ENCODE measurements at places on chromosomes 2 and 18.

DNA sequence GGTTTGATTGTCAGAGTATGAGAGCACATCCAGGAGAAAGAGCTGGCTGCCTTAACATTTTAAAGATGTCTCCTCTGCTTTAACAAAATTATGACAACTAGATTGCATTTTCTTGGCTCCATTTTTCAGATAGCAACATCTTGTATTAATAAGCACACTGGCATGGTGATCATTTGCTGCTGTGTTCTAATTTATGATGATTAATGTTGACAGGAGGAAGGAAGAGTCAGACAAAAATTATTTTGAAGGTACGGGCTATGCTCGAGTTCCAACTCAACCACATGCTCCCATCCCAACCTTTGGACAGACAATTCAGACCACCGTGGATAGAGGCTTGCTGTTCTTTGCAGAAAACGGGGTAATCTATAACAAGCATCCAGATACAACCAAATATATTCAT, 98.2 kb upstream of the TTC39C start:
- no peak for DNase-seq

GRCh38 chr18:37313624-37314023, 252.0 kb downstream of the CELF4 start:
- no peak for DNase-seq

- no peak for DNase-seq
Measured at GRCh38 chr2:64453770-64454385, at the start of gene LGALSL. TSS of gene LGALSL (plus strand) at chr2:64454162. CDS start at chr2:64454546, 384 bp downstream.

- DNase-seq: no peak
Measured at GRCh38 chr2:85780316-85781012, 26.7 kb downstream of the ATOH8 start.

DNA sequence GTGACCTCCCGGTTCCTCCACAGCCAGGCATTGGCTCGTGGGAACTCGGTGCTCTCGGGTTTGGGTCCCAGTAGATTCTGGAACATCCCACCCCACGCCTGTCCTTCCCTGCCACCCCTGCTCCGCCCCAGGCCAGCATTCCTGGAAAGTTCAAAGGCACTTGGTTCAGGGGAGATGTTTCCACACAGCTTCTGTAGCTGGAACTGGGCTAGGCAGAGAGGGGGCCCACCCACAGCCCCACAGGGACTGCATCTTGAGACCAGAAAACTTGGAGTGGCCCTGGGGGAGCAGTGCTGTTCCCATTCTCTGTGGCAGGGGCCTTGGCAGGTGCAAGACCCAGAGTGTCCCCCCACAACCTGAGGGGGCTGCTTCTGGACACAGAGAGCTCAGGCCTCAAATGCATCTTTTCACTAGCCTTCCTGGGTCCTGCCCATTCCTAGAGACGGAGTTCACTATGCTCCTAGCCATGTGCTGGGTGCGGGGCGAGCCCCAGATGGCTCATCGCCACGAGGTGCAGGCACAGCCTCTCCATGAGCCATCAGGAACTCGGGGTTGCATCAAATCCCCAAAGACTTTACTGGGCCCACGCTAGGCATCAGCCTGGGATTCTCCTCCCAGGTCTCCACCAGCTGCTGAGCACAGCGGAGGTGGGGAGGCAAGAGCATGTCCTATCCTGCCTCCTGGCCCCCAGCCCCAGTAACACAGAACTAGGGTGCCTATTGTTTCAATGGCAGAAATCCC, 68.7 kb downstream of the ZFP36L2 start:
- DNase-seq: no peak

DNA sequence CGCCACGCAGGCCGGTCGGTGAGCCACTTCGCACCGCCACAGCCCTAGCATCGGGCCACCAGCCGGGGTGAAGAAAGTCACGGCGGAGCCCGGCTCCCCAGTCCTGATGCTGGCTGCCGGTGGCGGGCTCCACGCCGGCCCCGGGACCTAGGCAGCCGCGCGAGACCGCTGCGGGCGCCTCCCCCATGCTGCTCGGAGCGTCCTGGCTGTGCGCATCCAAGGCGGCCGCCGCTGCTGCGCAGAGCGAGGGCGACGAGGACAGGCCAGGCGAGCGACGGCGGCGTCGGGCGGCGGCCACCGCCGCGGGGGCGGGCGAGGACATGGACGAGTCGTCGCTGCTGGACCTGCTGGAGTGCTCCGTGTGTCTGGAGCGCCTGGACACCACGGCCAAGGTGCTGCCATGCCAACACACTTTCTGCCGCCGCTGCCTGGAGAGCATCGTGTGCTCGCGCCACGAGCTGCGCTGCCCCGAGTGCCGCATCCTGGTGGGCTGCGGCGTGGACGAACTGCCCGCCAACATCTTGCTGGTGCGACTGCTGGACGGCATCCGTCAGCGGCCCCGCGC, 433 bp downstream of the SH3RF3 start:
- DNase-seq: no peak

GRCh38 chr2:7539077-7539476, 621.9 kb downstream of the RNF144A start:
- DNase-seq: peak; percentile 3

DNA sequence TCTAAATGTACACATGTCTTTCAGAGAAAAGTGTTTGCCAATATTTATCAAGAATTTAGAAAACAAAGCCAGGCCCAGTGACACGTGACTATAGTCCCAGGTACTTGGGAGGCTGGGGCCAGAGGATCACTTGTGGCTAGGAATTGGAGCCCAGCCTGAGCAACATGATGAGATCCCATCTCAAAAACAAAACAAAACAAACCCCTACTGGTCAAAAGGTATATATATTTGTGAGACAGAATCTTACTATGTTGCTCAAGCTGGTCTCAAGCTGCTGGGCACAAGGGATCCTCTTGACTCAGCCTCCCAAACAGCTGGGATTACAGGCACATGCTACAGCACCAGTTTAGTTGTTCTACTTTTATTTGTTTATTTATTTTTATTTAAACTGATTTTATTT, 79.2 kb downstream of the ZDBF2 start:
- DNase-seq: no peak

DNA sequence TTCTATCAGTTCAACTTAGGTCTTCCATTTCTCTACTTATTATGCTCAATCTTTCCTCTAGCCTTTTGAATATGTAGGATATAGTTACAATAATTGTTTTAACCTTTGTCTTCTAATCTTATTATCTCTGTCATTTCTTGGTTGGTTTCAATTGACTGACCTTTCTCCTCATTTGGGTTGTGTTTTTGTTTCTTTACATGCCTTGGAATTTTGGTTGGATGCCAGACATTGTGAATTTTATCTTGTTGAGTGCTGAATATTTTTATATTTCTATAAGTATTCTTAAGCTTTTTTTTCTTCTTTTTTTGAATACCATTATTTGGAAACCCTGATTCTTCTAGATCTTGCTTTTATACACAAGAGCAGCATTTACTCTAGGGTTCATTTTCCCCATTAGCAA, 30.7 kb upstream of the TMEM247 start:
- DNase-seq: no peak

DNA sequence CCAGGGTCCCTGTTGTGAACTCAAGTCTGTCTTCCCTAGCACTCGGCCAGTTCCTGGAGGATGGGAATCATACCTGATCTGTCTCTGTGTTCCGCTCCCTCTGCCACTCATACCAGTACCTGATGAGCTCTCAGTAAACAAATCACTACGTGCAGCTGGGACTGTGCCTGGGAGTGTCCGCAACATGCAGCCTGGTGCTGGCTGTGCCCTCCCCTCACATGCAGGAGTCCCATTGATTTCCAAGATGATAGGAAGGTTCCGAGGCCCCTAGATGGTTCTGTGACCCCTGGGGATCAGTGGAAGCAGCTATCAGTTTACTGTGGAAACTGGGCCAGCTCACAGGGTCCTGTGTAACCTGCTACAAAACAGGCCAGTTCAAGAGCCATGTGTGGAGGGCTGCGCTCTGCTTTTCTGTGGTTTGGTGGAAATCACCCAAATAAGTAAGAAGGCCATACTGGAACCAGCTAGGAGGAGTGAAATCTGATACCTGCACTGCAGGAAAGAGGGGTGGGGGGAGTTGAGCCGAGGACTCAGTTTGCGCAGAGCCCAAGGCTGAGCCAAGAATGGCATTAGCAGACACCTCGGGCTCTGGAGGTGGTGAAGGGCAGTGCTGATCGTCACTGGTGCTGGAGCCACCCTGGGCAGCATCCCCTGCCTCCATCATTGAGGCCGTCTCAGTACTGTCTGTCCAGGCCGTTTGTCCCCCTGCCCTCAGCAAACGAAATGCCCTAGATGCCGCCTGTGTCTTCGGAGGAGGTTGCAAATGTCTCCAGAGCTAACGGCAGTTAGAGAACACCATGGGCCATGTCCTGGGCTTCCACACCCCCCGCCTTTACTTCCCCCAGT, 93.3 kb downstream of the KLHL29 start:
- no peak for DNase-seq

- no peak for DNase-seq
Measured at GRCh38 chr2:142897807-142898206, 20.3 kb downstream of the KYNU start.

Measured in CD4-positive, alpha-beta T cell treated with Interleukin-6 at 100 ng/mL for 8 hours (primary cell).